ENCODE measurements at places on chromosomes 7 and 10.

DNA sequence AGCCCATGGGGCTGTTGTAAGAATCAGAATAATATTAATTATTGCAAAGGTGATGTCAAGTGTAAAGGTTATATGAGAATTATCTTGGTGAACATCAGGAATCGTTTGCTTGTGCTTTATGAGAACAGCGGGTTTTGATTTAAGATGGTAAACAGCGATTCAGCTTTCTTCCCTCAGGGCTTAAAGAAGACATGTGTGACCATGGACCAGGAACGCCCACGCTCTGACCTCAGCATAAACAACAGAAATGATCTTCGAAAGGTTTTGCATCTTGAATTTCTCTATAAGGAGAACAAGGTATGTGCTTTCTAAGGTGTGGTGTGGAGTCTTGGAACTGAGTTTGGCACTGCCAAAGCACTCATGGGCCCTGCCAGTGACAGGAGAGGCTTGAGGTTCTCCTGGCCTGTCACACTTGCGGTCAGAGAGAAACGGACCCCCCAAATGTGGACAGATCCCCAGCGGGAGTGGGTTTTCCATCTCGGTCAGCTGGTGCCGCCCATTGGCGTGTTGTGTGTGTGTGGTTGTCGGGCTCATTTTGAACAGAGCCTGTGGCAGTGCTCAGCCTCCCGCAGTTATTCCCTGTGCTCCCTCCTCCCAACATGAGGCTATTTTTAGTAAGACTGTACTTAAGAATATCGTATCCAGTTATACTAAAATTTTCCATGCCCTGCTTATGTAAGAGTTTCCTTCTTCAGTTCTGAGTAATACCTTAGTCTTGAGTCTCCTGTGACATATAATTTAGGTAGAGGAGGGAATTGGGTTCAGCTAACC is 7.2 kb downstream of the MINDY4 start:
- no peak overlapping the region for H3K27ac ChIP-seq
- H3K4me1 ChIP-seq, result no peaks in the 10 kb centered on the region
- no peak for DNase-seq
- no peaks in the 10 kb centered on the region for H3K27me3 ChIP-seq

GRCh38 chr10:28577506-28577905 is 44.6 kb downstream of the WAC start:
- no peak overlapping the region for H3K4me3 ChIP-seq
- peaks cover 26% of the 10 kb centered on the region for H3K4me1 ChIP-seq
- no peaks in the 10 kb centered on the region for H3K27me3 ChIP-seq
- DNase-seq, result no peak
- no peaks in the 10 kb centered on the region for H3K36me3 ChIP-seq

GRCh38 chr7:80309971-80310549 is 175.4 kb downstream of the GNAI1 start:
- H3K4me3 ChIP-seq, result no peak overlapping the region
- no peak for DNase-seq
- H3K27ac ChIP-seq, result no peak overlapping the region
- H3K36me3 ChIP-seq, result no peaks in the 10 kb centered on the region

DNA sequence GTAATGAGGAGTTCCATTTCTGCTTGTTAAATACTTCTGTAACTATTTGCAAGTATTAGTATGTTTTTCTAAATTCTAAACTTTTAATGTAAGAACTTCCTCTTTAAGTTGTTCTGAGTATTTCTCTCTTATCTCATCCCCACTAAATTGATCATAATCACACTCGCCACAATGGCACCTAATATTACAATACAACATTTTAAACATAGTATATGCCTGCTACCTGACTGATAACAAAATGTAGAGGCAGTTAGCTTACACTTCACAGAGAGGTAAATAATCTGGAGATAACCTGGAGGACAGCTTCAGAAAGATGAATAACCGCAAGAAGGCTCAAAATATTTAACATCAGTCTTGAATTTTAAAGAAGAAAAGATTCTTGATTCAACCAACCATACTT is 48.6 kb downstream of the HIBADH start:
- no peak for DNase-seq
- no peaks in the 10 kb centered on the region for H3K36me3 ChIP-seq
- H3K27me3 ChIP-seq, result no peaks in the 10 kb centered on the region
- no peak overlapping the region for H3K4me3 ChIP-seq
- no peak overlapping the region for H3K27ac ChIP-seq

- no peak overlapping the region for H3K27ac ChIP-seq
- H3K4me1 ChIP-seq, result peaks cover 18% of the 10 kb centered on the region
- H3K36me3 ChIP-seq, result no peaks in the 10 kb centered on the region
- H3K27me3 ChIP-seq, result no peaks in the 10 kb centered on the region
- no peak for DNase-seq
Measured at GRCh38 chr10:132528064-132528691, 9.4 kb upstream of the INPP5A start.

DNA sequence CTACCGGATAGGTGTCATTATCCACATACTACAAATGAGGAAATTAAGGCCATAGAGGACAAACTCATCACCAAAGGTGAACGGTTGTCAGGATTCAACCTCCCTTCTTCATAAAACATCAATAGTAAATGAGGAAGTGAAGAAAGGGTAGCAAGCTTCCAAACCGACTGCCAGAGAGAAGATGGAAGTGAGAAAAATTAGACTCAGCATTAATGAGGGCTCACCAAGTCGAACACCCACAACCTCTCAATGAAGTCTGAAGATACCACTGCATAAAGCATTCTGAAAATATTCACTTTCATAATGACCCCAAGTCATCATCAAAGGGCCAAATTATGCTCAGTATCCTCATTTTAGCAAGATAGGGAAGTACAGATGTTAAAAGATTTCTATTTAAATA is 29.6 kb downstream of the ABCB4 start:
- no peak overlapping the region for H3K4me3 ChIP-seq
- H3K36me3 ChIP-seq, result no peaks in the 10 kb centered on the region

GRCh38 chr7:28361551-28361950 is 50.8 kb upstream of the CREB5 start:
- H3K27me3 ChIP-seq, result no peaks in the 10 kb centered on the region
- no peaks in the 10 kb centered on the region for H3K4me1 ChIP-seq
- no peak for DNase-seq
- H3K36me3 ChIP-seq, result no peaks in the 10 kb centered on the region

GRCh38 chr7:124575176-124575575 is 190.4 kb downstream of the GPR37 start:
- no peak overlapping the region for H3K27ac ChIP-seq
- no peaks in the 10 kb centered on the region for H3K36me3 ChIP-seq
- no peak overlapping the region for H3K4me3 ChIP-seq
- DNase-seq, result no peak
- H3K4me1 ChIP-seq, result no peaks in the 10 kb centered on the region
- H3K27me3 ChIP-seq, result no peaks in the 10 kb centered on the region

DNA sequence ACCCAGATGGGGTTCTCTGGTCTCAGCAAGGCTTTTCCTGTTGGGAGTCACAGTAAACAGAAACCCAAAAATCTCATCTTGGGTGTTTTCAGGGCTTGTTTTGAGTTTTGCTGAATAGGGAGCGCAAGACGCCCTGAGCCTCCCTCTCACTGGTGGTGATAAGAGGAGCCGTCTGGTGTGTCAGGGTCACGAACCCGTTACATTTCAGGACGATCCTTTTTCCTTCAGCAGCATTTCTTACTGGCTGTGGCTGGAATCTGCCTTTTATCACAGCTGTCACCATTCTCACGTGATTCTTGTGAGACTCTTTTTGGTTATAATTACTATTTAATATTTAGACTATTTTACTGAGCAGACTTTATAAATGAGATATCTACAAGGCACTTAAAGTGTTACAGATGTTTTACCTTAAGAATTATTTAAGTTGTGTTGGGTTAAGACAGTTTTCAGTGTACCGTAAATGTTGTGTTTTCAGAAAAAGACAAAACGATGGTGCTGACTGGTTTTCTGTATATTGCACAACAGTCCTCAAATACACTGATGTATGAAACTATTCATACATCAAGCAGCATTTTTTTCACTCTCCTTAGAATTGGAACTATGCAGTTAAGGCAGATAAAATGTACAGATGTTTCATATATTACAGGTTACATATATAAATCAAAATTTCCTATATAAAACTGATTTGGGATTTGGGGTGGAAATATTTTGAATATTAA is 2.2 kb upstream of the GET4 start:
- H3K4me3 ChIP-seq, result no peak overlapping the region
- no peak for DNase-seq
- H3K27me3 ChIP-seq, result no peaks in the 10 kb centered on the region
- H3K4me1 ChIP-seq, result peaks cover 30% of the 10 kb centered on the region
- H3K27ac ChIP-seq, result no peak overlapping the region
- H3K36me3 ChIP-seq, result peaks cover 12% of the 10 kb centered on the region

GRCh38 chr10:35335133-35336083 is 901 bp upstream of the CCNY start:
- peak overlapping the region; percentile 89 for H3K27ac ChIP-seq
- peaks cover 49% of the 10 kb centered on the region for H3K4me1 ChIP-seq
- no peaks in the 10 kb centered on the region for H3K36me3 ChIP-seq

- no peak overlapping the region for H3K4me3 ChIP-seq
- peaks cover 4% of the 10 kb centered on the region for H3K4me1 ChIP-seq
- no peaks in the 10 kb centered on the region for H3K36me3 ChIP-seq
- no peak overlapping the region for H3K27ac ChIP-seq
- no peak for DNase-seq
- H3K27me3 ChIP-seq, result no peaks in the 10 kb centered on the region
Measured at GRCh38 chr10:21396889-21397288, 128.6 kb downstream of the SKIDA1 start.

GRCh38 chr7:105304040-105304895 is 84.5 kb downstream of the SRPK2 start:
- no peaks in the 10 kb centered on the region for H3K36me3 ChIP-seq
- H3K4me1 ChIP-seq, result peaks cover 4% of the 10 kb centered on the region
- H3K27ac ChIP-seq, result no peak overlapping the region
- no peaks in the 10 kb centered on the region for H3K27me3 ChIP-seq
- no peak overlapping the region for H3K4me3 ChIP-seq

- DNase-seq, result no peak
- H3K36me3 ChIP-seq, result no peaks in the 10 kb centered on the region
- H3K4me3 ChIP-seq, result no peak overlapping the region
- no peak overlapping the region for H3K27ac ChIP-seq
- H3K4me1 ChIP-seq, result no peaks in the 10 kb centered on the region
- no peaks in the 10 kb centered on the region for H3K27me3 ChIP-seq
Measured at GRCh38 chr10:112497347-112497950, 50.4 kb downstream of the VTI1A start.

- H3K27ac ChIP-seq, result no peak overlapping the region
- H3K4me3 ChIP-seq, result no peak overlapping the region
- no peaks in the 10 kb centered on the region for H3K36me3 ChIP-seq
- no peak for DNase-seq
Measured at GRCh38 chr10:123549761-123550454, 116.2 kb upstream of the GPR26 start.

DNA sequence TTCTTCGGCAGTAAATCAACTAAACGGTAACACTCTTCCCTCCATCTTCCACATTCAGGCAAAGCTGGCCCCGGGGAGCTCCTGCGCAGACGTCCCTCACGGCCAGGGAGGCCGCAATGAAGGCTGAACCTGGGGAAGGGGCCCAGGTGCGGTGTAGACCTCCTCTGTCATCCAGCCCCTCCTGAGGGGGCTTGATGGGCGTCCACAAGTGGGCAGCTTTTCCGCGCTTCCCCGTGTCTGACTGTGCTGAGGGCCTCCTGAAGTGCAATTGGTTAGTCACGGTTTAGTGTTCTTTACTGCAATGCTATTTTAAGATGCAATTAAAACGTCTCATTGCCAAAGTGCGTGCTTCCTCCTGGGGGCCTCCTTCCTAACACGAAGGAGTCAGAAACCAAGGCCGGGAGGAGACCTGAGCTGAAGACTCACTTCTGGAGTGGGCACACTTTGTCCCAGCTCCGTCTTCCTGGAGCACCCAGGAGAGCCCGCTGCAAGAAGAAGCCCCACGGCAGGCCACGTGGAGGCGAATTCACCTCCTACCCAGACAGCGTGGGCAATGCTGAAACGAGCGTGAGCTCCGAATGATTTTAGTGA is 173.3 kb downstream of the ELFN1 start:
- no peak for DNase-seq
- H3K36me3 ChIP-seq, result no peaks in the 10 kb centered on the region
- H3K4me3 ChIP-seq, result no peak overlapping the region
- no peak overlapping the region for H3K27ac ChIP-seq

GRCh38 chr7:148720472-148720871 is 21.8 kb downstream of the CUL1 start:
- H3K27ac ChIP-seq, result no peak overlapping the region
- no peaks in the 10 kb centered on the region for H3K27me3 ChIP-seq
- H3K4me3 ChIP-seq, result no peak overlapping the region
- DNase-seq, result no peak

DNA sequence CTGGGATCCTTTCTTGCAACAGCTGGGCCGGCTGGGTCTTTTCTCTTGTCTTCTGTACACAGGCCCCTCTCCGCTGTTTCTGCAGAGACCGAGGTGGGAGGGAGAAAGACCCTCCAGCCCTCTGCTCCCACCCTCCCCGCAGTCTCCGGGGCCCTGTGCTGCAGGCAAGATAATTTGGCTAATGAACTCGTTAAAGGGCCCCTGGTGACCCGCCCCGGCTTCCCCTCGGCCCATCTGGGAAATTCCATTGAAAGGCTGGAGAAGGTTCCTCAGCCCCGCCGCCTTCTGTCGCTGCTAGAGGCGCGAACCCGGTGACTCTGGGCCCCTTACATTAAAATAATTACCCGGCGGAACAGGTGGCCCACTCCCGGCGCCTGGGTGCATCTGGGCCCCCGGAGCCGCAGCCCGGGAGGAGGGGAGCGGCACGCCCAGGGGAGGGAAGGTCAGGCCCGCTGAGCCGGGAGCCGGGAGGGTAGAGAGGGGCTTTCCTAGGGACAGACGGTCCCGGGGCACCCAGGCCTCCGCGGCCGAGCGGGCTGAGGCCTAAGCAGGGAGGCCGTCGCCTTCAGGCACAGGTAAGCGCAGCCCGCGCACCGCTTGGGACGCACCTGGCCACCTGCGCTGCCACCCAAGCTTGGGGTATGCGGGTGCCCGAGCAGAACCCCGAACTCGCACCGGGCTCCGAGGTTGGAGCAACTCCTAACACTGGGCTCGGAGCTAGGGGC is 7.3 kb upstream of the MNX1 start:
- DNase-seq, result no peak
- H3K4me1 ChIP-seq, result peaks cover 8% of the 10 kb centered on the region
- H3K27me3 ChIP-seq, result peaks cover 50% of the 10 kb centered on the region
- H3K27ac ChIP-seq, result no peak overlapping the region
- H3K36me3 ChIP-seq, result no peaks in the 10 kb centered on the region
- H3K4me3 ChIP-seq, result no peak overlapping the region

DNA sequence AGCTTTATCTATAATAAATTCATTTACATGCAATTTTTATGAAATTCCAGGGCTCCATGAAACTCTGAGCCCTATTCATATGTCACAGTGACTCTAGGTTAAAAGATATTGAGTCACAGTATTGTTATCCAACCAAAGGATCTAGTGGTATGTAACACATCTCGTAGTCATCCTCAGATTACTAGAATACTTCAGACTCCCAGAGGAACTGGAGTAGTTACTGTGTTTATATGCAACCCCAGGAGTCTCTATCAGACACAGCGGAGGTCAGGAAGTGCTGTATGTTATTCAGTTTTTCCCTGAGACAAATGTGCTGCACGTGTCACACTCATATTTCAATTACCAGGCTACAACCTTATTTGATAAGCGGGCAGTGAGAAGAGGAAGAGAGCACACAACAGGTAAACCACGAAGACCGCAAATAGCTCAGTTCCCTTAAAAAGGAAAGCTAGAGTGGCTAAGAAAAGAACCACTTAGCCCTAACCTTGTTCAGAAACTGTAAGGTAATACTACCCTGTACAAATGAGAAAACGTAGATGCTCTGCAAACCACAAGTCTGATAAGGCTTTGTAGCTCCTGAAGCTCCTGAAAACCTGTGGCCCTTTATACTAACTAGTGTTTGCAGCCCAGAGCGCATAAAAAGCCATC is 114.0 kb upstream of the CNTNAP2 start:
- H3K36me3 ChIP-seq, result no peaks in the 10 kb centered on the region
- H3K4me1 ChIP-seq, result no peaks in the 10 kb centered on the region
- H3K27me3 ChIP-seq, result no peaks in the 10 kb centered on the region
- H3K4me3 ChIP-seq, result no peak overlapping the region
